ENCODE measurements at places on chromosomes 1 and 21. TPM values are rescaled to one million over a fixed set of nuclear protein-coding genes. Genes with fewer than 3 reads are reported as not detected.

GRCh38 chr1:99496067-99496466 lies 149.8 kb upstream of the PALMD start:
- DNase-seq: no peak

The SPRR1B gene
- not detected for polyA plus RNA-seq

The VAMP3 gene
- polyA plus RNA-seq: 67.9 TPM

DNA sequence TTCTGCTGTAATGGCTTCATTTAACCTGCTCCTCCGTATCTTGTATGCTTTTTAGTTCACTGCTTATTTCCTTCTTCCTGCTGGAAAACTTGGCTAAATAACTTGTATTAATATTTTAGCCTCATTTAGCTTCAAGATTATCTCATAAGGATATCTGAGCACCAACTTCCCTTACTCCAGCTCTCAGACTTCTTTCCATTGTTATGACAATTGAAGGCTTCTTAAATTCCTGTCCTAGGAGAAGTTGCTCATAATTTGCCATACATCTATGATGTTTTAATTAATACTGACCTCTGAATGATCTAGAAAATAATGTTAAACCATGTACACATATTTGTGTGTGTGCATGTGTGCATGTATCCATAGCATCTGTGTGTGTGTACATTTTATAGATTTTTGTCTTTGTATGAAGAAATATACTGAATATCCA lies 1524.4 kb upstream of the TPTE start:
- no peak for DNase-seq

DNA sequence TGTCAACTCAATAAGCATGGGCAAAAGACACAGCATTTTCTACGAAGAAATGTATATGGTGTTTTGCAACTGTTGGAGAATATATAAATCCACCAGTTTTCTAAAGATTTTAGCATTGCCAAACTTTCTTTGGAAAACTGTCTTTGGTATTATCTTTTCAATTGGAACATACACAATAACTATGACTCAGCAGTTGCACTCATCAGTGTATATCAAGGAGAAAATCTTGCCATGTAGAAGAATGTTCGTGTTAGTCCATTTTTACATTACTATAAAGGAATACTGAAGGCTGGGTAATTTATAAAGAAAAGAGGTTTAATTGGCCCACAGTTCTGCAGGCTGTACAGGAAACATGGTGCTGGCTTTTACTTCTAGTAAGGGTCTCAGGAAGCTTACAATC lies 41.1 kb downstream of the PRKAA2 start:
- DNase-seq: no peak

DNA sequence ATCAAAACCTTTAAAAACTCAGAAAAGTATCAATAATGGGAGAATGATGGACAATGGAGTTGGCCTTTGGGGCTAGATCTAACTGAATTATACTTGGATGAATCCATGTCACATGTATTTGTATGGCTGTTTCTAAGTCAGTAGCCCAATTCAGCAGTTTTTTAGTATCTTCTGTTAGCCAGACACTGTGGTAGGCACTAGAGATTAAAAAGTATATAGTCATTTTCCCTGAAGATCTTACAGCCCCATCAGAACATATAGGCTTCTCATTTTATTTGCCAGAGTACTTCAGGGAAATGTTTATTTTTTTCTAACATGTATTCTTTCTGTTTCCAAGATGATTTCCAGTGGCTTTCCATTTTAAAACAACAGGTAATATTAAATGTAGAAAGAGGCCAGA lies 273.7 kb downstream of the NFIA start:
- no peak for DNase-seq

The PLA2G2C gene
- 0.05 TPM for polyA plus RNA-seq

- DNase-seq: no peak
These were observed 87.9 kb upstream of the CSF3R start for GRCh38 chr1:36570478-36571060.

The OPTC gene
- polyA plus RNA-seq: not detected

DNA sequence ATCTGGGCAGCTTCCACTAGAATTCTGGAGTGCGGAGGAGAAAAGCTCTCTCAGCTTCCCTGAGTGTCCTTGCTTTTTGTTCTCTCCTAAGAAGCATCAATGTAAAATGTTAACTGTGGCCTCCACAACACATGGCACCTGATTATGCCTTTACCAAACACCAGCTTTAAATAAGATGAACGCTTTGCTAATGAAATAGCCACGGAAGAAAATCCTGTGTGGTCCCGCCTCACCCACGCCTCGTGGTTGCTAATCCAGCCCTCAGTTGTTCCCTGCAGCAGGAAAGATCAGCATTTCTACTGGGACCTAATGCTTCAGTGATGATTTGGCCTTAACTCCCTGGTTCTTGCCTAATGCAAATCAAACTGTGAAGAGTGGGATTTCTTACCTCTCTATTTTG lies 1.8 kb upstream of the ERG start:
- DNase-seq: no peak

GRCh38 chr21:26756491-26757159 lies 88.6 kb downstream of the ADAMTS1 start:
- DNase-seq: no peak

DNA sequence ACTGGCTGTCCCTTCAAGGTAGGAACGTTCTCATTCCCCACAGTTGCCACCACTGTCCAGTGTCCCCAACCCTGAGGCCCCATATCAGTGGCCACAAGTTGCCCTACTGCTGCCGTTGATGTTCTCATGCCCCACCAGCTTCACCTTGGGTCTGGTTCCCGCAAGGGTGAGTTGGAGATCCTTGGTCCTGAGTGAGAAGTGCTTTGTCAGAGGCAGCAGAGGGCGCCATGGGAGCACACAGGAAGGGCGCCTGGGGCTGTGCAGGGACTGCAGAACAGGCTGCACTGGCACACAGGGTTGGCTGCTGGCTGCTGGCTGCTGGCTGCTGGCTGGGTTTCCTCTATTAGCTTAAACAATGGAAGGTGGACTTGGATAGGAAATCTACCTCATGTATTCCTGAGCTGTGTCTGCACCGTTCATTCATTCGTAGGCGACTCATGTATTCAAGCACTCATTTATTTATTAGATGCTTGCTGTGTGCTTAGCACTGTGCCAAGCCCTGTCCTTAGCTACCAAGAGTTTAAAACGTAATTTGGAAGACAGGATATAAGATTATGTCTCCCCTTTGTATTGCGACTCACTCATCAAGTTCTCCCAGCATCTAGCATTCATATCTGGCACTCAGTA lies 2.1 kb upstream of the S100A9 start:
- no peak for DNase-seq

- DNase-seq: no peak
These were observed 14.6 kb downstream of the RIPK4 start for GRCh38 chr21:41752231-41752681.

The CFHR3 gene
- polyA plus RNA-seq: 2.5 TPM

GRCh38 chr21:29149808-29150425 lies 19.5 kb downstream of the MAP3K7CL start:
- DNase-seq: no peak

GRCh38 chr21:44711327-44712202 lies at the start of gene TSPEAR:
TSPEAR (minus strand) TSS chr21:44711572; CDS start chr21:44711514, 58 bp downstream.
- DNase-seq: no peak

DNA sequence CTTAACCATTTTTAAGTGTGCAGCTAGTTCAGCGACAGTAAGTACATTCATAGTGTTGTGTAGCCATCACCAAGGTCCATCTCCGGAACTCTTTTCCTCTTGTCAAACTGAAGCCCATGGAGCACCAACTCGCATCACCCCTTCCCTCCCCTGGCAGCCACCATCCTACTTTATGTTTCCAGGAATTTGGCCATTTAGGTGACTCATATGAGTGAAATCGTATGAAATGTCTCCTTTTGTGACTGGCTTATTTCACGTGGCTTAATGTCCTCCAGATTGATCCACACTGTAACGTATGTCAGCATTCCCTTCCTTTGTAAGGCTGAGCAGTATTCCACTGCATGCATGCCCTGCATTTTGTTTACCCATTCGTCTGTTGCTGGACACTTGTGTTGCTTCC lies 2.5 kb downstream of the COL6A2 start:
- no peak for DNase-seq

GRCh38 chr1:185564816-185565215 lies 169.4 kb upstream of the HMCN1 start:
- DNase-seq: no peak

- DNase-seq: no peak
These were observed 1.6 kb downstream of the SOX13 start for GRCh38 chr1:204074274-204075138.

DNA sequence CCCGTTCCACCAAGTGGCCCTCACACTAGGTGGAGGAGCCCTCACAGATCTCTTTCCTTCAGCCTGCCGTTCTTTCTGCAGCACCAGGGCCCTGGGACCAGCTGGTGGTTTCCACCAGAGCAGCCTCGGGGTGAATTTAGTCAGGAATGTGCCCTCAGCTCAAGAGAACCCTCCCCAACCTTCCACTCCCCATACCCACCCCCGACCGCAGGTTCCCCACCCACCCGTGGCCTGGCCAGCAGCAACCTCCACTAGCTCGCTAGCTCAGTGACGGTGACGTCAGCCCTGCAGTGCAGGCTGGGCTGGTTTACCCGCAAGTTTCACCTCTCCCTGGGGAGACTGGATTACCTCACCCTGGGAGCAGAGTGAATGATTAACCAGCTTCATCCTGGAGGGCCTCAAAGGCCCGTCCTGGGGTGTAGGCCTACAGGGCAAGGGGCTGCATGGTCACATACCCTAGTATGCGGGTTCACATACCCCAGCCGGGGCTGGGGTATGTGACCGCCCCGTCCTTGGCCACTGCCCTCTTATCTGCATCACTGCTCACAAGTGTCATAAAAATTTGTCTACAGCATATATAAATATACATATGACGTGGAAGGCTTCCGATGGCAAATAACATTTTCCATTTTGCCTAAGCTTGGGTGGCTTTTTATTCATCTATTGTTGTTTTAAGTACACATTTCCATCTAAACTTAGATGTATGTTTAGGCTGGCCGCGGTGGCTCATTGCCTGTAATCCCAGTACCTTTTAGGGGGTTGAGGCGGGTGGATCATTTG lies 24.5 kb downstream of the ELF3 start:
- no peak for DNase-seq

DNA sequence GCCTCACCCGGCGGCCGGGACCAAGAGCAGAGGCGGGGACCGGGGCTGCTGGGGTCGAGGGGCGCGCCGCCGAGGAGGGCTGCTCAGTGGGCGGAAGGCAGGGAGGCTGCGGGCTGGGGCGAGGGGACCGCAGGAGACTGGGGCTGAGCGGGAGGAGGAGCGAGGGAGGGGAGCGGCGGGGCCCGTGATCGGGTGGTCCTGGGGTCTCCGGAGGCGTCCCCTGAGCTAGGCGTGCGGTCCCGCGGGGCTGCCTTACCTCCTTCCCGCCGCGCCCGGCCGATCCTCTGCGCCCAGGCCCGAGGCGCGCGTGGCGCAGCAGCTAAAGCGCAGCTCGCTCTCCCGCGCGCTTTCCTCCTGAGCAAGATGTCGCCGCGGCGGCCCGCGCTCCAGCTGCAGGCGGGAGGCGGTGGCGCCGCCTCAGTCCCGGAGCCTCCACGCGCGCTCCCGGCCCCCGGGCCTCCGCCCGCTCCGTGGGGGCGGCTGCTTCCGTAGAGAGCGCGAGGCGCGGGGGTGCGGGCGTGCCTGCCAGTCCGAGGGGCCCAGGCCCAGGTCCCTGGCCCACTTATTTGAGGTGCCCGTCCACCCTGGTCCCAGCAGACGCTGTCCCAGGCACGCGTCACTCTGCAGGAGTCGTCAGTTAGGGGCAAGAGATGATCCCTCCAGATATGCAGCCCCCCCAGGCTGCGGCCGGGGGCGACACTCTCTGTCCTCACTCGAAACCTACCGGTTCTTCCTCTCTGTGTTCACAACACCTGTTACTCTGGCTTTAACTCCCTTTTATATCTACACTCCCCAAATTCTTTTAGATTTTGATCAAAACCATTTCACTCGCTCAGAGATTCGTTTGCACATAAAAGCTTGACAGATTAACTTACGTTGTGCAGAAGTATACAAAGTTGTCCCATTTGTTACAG lies at the start of gene CCSAP:
Gene CCSAP, minus strand, starts transcription at position 392 of the 914 bp plus-strand sequence. CDS start 582 bp downstream, outside the sequence.
- no peak for DNase-seq

GRCh38 chr1:208772891-208773290 lies 528.7 kb upstream of the PLXNA2 start:
- DNase-seq: no peak

GRCh38 chr1:206658981-206659273 lies 23.6 kb downstream of the DYRK3 start:
- no peak for DNase-seq

- DNase-seq: no peak
These were observed 19.0 kb downstream of the TGFB2 start for GRCh38 chr1:218364028-218364710.

DNA sequence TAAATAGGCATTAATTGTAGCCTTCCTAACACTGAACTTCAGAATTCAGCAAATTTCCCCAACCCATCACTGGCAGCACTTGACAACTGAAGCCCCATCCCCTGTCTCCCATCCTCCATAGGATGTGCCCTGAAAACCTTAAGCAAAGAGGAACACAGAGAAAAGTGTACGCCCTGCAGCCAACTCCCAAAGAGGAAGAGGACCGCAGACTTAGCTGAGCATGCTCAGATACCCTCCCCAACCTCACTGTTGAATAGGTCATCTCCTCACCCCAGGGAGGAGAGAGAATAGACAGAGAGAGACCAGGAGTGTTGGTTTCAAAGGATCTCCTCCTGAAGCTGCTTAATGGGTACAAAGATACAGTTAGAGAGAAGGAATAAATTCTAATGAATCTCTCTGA lies 50.5 kb downstream of the CD2 start:
- DNase-seq: no peak

The AADACL3 gene
- not detected for polyA plus RNA-seq

- no peak for DNase-seq
These were observed 97.4 kb upstream of the GFI1 start for GRCh38 chr1:92583821-92584760.

GRCh38 chr1:27713869-27714513 lies 11.8 kb upstream of the FAM76A start:
- no peak for DNase-seq

GRCh38 chr1:160114085-160114484 lies 1.5 kb upstream of the ATP1A2 start:
- DNase-seq: no peak

DNA sequence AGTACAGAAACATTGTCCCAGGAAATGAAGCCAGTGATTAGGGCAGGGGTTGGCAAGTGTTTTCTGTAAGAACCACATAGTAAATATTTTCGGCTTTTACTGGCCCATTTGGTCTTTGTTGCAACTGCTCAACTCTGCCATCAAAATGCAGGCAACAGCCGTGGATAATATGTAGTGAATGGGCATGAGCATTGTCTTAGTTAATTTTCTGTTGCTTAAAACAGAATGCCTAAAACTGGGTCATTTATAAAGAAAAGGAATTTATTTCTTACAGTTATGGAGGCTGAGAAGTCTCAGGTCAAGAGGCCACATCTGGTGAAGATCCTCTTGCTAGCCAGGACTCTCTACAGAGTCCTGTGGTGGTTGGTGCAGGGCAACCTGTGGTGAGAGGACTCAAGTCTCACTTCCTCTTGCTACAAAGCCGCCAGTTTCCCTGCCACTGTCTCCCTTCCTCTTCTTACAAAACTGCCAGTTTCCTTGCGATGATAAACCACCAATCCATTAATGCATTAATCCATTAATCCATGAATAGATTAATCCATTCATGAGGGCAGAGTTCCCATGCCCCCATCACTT lies 166.4 kb downstream of the PSMG1 start:
- no peak for DNase-seq

- no peak for DNase-seq
These were observed 1.5 kb upstream of the RALGPS2 start for GRCh38 chr1:178723546-178723945.

GRCh38 chr21:28357743-28358142 lies 634.9 kb downstream of the LTN1 start:
- peak; percentile 28 for DNase-seq
